Uterus (tissue), 4 donors: ENCODE measurements at places on chromosomes 11 and 22. TPM values are rescaled to one million over a fixed set of nuclear protein-coding genes. Genes with fewer than 3 reads are reported as not detected.

PANX3 gene
- total RNA-seq = not detected

KREMEN1 gene
- total RNA-seq = 10.1 TPM

DNA sequence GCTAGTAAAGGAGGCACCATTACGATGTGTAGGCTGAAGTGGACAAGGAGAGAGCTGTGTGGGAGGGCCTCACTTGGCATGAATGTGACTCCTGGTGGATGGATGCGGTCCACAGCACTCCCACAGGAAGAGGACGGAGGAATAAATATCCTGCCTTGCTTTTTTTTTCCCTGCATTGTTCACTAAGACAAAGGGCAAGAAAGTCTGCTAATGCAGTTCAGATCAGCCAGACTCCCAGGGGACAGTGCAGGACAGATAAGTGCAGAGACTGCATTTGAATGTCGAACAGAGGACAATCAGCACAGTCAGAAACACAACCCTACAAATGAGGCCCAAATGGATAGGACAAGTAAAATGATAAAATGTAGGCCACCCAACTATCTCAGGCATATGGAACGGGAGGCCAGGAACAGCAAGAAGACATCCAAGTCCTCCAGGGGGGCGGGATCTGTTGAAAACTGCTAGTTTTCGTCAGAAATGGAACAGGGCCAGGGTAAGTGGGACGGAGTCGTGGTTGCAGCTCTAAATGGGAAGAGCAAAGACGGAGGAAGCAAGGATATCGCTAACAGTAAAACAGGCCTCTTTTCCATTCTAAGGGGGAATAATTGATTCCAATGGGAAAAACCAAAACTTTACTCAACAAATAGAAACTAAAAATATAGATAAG, 25.2 kb upstream of the OR8B8 start:
- H3K27ac ChIP-seq = no peak overlapping the region
- H3K4me1 ChIP-seq = no peaks in the 10 kb centered on the region
- no peak for DNase-seq
- H3K27me3 ChIP-seq = no peaks in the 10 kb centered on the region

- no peaks in the 10 kb centered on the region for H3K4me1 ChIP-seq
- no peak overlapping the region for H3K4me3 ChIP-seq
- no peaks in the 10 kb centered on the region for H3K27me3 ChIP-seq
- DNase-seq = no peak
Measured at GRCh38 chr22:44486538-44486937, 11.5 kb downstream of the RTL6 start.

DNA sequence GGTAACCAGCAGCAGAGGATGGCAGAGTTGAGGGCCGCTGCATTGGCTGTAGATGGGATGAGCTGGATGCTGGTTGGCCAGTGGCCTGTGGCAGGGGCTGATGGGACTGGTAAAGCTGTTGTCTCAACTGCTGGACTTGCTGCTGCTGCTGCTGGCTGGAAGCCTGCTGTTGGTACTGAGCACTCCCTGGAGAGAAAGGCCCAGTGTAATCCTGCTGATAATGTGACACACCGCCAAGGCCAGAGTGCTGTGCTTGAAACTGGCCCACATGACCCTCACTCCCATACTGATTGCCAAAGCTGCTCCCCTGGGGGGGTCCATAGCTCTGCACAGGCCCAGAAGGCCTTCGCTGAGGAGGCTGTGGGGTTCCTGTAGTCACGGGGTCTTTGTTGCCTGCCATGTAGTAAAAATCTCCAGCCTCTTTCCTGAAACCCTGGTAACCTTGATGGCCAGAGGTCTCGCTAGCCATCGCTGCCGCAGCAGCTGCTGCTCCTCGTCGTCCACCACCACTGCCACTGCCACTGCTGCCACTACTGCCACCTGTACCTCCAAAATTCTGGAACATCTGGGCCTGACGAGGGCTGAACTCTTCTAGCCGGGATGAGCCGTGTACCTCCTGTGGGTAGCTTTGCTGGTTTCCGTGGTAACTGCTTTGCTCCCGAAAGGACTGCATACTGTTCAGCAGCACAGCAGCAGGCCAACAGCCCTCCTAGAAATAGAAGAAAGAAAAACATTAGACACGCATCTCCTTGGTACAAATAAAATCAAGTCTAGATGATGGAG, 55.6 kb downstream of the TCF20 start:
- H3K27me3 ChIP-seq = no peaks in the 10 kb centered on the region
- H3K4me3 ChIP-seq = no peak overlapping the region
- no peak overlapping the region for H3K27ac ChIP-seq
- no peak for DNase-seq
- no peaks in the 10 kb centered on the region for H3K4me1 ChIP-seq
- H3K36me3 ChIP-seq = no peaks in the 10 kb centered on the region

GRCh38 chr22:38951734-38952133, 5.7 kb upstream of the APOBEC3A start:
- H3K27me3 ChIP-seq = no peaks in the 10 kb centered on the region
- no peak for DNase-seq
- no peak overlapping the region for H3K27ac ChIP-seq

DNA sequence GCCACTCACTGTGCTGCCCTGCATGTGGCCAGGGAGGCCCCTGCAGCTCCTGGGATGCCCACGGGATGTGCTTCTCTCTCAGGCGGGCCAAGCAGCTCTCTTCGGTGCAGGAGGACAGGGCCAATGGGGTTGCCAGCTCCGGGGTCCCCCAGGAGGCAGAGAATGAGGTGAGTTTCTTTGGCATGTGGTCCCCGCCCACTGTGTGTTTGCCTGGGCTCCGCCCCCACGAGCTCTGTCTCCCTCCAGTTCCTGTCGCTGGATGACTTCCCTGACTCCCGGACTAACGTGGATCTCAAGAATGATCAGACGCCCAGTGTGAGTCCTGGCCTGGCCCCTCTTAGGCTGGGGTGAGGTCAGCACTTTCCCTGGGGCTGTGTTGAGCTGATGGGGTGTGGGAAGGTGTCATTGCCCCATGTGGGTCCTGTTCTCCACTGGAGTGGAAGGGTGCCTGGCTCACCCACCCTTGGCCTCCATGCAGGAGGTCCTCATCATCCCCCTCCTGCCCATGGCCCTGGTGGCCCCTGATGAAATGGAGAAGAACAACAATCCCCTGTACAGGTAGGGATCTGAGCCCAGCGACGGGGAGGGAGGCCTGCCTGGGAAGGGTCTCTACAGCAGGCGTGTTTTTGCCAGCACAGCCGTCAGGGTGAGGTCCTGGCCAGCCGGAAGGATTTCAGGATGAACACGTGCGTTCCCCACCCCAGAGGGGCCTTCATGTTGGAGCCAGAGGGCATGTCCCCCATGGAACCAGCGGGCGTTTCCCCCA, 7.7 kb downstream of the SCO2 start:
- H3K27me3 ChIP-seq = no peaks in the 10 kb centered on the region
- no peak overlapping the region for H3K27ac ChIP-seq
- H3K4me1 ChIP-seq = no peaks in the 10 kb centered on the region
